ENCODE measurements at places on chromosomes 5 and 9.

DNA sequence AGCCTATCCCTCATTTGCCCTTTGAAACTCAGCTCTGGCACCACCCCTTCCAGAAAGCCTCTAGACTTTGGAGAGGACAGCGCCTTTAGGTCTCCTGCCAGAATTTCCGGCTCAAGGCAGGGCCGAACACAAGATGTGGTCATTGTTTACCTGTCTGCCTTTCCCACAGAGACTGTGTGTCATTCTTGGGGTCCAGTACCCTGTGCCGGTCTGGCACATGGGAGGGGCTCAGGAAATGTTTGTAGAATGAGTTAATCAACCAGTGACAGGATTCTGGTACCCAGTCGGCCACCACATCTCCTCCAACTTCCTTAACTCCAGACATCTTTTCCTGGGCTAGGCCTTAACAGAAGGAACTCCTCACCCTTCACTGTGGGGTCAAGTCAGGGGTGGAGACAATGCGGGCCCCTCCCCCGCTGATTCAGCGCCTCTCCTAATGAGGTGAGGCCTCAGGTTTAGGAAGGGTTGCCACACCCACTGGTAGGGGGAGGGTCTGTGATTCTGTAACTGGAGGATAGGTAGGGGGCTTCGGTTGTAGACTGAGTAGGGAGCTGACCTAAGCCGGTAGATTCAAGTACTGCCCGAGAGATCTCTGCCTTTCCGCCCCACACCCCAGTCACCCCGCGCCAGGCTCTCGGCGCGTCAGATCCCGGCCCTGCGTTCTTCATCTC, 29.3 kb downstream of the PCDH1 start:
- DNase-seq, result peak; percentile 64

- no peak for DNase-seq
Observed at GRCh38 chr9:84207491-84207951, 133.0 kb downstream of the SLC28A3 start.

DNA sequence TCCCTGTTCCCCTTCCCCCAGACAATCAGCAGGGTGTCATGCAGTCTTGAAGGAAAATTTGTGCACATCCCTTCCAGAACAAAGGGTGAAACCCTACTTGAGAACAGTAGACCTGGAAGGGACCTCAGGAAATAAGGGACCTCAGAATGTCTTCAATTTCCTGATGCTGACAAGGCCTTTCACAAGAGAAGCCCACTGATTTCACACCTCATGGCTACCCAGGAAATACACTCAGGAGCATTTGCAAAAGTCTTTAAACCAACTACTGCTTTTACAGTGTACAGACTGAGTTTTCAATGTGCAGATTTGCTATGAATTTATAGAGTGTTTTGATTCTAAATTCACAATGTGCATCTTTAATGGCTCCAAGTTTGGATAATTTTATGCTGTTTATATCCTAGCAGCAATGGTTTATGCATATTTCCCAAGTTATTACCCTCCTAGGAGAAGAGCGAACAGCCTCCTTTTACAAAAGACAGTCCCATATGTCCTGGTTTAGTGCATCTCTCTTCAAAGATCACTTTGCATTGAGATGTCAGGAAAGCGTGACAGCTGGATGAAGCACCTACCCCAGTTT, 74.8 kb downstream of the GALNT10 start:
- no peak for DNase-seq

- peak; percentile 90 for DNase-seq
Observed at GRCh38 chr9:21802418-21803000, at the start of gene MTAP. MTAP (plus strand) TSS chr9:21802636; CDS start chr9:21802749, 113 bp downstream.
